GM23338 (cell line): ENCODE measurements at places on chromosomes 3 and 15.

GRCh38 chr3:5726621-5727020 is 539.1 kb downstream of the EDEM1 start:
- DNase-seq: no peak

DNA sequence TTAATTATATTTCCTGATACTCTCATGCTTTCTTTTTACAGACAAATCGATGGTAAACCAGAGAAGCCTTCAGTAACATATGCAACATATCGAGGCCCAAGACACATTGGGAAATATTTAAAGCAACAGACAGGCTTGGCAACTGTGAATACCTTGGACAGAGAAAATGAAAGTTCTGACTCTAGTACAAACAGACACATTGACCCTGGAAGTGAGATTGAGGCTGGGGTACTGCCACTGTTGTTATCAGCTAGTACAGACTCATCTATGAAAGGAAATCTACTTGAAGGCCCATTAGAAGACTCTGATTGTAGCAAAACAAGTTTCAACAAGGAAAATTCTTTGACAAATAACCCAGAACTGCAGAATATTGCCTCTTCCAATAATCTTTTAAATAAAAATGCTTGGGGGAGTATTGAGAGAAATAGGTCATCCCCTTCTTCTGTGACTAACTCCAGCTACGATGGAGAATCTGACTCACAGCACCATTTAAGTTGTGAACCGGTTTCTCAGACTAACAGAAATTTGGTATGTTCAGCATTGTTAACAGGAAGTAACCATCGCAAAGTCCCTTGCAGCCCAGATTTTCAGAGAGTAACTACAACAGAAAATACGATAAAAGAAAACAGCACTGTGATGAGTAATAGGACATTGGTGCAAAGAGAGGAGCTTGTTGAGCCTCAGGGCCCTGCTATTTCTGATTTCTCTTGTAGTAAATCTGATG is 50.2 kb downstream of the CRYBG3 start:
- no peak for DNase-seq

GRCh38 chr3:154184582-154184981 is 63.4 kb downstream of the ARHGEF26 start:
- no peak for DNase-seq

- no peak for DNase-seq
Observed at GRCh38 chr3:108352176-108352575, 55.8 kb downstream of the HHLA2 start.

DNA sequence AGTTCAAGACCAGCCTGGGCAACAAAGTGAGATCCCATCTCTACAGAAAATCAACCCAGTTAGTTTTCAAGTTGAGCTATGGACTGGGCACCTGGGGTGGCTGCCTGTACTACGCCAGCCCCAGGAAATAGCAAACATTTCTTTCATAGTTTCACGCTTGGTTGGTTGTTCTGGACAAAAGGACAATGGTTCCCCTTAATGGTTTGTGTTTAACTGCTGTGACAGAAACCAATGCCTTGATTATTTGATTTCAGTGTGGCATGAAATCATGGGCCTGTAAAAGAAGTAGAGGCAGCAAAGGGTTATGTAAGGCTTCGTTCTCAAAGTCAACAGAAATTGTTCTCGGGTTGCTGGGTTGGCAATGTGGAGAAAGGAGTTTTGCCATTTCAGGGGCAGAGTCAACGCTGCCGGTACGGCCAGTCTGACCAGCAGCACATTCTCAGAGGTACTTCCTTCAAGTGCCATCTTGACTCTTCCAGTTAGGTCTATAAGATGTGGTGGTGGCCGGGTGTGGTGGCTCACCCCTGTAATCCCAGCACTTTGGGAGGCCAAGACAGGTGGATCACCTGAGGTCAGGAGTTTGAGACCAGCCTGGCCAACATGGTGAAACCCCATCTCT is 12.7 kb downstream of the LCMT2 start:
- no peak for DNase-seq
